Heart right ventricle (tissue), 16 donors: ENCODE measurements at places on chromosomes 3 and 15. TPM values are rescaled to one million over a fixed set of nuclear protein-coding genes. Genes with fewer than 3 reads are reported as not detected.

DNA sequence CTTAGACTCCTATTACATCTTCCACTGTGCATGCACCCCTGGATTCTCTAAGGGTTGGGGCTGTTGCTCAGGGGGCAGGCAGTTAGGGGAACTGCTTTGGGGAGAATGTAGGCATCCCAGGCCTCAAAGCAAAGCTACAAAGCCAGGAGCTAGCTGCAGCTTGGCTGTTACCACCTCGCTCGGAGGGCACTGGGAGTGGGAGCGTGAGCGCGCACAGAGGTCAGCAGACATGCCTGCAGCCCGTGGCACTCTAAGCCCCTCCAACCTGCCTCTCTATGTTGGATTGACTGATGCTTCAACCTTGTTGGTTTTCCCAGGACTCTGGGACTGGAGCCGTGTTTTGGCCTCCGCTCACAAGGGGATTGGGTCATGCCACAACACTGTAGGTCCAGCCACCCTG, 69.8 kb downstream of the CPN2 start:
- no peak for DNase-seq

DNA sequence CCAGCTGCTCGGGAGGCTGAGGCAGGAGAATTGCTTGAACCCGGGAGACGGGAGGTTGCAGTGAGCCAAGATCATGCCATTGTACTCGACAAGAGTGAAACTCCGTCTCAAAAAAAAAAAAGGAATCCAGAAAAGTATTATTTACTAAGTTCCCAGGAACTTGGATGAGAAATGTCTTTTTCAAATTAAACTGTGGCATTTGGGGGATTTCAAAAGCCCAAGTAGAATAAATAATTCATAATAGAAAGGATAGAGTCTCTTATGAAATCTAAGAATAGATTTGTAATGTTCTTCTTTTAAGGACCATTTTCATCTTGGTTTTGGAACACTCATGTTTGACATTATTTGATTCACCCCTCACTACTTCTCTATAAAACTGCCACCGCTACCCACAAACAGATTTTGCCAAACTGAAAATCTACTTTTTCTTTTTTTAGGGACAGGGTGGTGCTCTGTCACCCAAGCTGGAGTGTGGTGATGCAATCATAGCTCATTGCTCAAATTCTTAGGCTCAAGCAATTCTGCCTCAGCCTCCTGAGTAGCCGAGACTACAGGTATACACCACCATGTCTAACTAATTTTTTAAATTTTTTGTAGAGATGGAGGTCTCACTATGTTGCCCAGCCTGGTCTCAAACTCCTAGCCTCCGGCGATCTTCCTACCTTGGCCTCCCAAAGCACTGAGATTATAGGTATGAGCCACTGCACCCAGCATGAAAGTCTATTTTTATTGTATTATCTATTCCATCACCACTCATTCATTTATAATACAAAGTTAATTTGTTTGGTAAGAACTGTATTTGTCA, 99.3 kb downstream of the SENP2 start:
- no peak for DNase-seq

IGSF11 gene
- 0.88 TPM for polyA plus RNA-seq

DNAH12 gene
- polyA plus RNA-seq = 0.44 TPM

- DNase-seq = no peak
Observed at GRCh38 chr3:14946236-14946635, 1.1 kb upstream of the NR2C2 start.

DNA sequence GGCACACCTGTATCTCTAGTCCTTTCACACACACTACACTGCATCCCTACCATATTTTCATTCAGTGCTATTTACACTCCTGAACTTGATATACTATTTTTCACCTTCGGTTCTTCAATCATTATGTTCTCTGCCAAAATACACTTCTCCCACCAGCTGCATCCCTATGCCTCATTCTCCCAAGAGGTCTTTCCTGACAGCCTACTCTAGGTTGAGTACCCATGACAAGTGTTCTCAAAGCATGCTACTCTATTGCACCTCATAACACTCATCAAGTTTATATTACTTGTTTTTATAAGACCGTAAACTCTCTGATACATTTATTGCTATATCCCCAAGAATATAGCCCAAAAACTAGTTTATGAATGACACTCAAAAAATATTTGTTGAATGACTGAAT, 549.5 kb downstream of the PYDC2 start:
- no peak for DNase-seq

- DNase-seq = no peak
Observed at GRCh38 chr3:48128774-48129173, 59.4 kb downstream of the CDC25A start.

GOLGA6L10 gene
- 5.3 TPM for polyA plus RNA-seq

GOLGA6D gene
- polyA plus RNA-seq = not detected

- no peak for DNase-seq
Observed at GRCh38 chr15:80489030-80489594, 84.9 kb downstream of the ARNT2 start.

- DNase-seq = no peak
Observed at GRCh38 chr15:74957476-74958035, 984 bp upstream of the RPP25 start.

DNA sequence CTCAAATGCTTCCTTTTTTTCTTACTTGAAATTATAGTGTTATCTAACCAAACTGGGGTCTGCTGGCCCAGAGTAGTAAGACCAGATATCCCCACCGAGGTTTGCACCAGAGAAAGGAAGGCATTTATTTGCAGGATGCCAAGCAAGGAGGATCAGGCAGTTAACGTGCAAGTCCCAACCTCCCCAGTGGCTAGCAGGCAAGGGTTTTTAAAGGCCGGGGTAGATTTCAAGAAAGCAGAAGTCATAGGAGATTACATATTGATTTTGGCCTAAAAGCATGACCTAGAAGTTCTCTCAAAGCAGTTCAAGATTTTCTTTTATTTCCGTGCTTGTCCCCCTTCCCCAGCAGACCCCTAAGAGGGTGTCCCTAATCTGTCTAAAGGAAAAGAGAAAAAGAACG, 32.8 kb upstream of the STRIT1 start:
- no peak for DNase-seq
